ENCODE measurements at places on chromosomes 6 and 20.

DNA sequence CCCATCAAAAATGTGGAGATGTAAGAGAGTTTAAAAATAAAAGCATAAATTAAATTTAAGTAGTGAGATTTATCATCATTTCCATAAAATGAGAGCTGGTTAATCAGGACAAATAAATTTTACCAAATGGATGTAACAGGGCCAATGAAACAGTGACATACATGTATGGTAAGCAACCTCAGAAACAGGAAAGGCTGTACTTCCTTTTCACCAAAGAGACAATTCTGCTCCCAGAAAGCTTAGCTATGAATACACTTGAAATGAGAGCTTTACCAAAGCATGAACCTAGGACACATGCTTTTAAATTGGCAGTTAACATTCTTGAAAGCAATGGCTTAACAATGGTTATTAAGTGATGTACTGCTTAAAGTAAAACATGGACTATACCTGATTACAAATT is 12.1 kb upstream of the UBE2J1 start:
- no peak for DNase-seq

DNA sequence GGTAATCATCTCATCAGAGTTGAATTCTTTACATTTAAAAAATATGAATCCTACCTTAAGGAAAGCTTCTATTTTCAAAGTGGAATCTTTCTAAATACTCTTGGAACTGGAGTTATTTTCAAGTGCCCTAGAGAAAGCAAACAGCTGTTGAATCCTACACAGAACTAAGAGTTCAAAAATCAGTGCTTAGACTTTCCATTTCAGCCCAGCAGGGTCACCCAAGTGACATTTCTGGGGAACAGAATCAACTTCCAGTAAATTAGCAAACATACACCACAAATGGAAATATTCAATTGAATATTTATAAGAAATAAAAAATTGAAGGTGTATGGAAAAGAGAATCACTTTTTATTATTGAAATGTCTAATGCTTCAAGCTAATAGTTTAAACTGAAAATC is 427.7 kb upstream of the NOX3 start:
- no peak for DNase-seq

- DNase-seq = no peak
Measured at GRCh38 chr6:47179286-47179685, 130.4 kb downstream of the TNFRSF21 start.

- DNase-seq = no peak
Measured at GRCh38 chr6:6701864-6702263, 113.3 kb downstream of the LY86 start.

DNA sequence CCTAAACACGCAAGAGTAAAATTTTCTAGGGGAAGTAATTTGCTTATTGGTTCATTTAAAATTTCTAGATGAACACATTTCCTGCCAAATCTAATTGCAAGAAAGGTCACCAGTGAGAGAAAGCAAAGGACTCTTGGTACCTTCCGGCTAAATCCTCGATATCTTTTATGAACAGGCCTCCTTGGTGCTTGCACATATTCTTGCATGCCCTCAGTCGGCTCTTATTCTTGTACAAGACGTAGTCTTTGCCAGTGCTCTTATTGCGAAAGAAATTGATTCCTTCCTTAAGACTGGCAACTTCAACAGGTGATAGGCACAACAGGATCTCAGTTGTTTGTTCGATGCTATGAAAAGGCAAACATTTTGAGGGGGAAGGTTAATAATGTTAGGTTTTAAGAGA is 141.7 kb upstream of the CARMIL1 start:
- DNase-seq = no peak

DNA sequence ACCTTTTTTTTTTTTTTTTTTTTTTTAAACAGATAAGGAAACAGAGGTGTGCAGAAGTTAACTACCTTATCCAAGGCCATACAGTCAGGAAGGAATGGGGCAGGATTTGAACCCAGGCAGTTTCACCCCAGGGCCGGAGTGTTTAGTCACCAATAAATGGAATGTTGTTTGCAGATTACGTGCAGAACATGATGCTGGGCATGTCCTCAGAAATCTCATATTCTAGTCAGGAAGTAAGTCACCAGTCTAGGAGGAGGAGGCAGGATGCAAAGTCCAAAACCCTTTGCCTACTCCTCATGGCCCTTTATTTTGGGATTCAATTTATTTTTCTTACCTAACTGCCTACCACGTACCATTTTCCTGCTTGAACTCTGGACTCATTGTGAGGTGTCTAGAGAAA is 57.1 kb upstream of the LRRC1 start:
- DNase-seq = no peak

- no peak for DNase-seq
Measured at GRCh38 chr6:90365002-90365401, 68.4 kb upstream of the BACH2 start.

DNA sequence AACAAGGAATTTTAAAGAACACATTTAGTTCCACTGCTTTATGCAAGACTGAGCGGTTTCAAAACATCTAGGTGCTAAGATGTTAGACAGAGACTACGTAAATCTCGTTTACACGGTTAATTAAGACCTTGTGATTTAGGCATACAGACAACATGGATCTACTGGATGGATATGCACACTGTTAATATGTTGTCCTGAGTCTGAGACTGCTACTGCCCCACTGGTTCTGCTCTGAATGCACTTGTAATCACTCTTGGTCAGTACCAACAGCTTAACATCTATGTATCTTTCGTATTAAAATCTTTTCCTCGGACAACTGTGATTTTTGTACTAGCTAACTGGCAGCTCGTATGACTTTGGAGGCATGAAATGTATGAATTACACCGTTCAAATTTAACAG is 3.1 kb downstream of the MAN1A1 start:
- no peak for DNase-seq

GRCh38 chr6:121112356-121112755 is 221.9 kb downstream of the TBC1D32 start:
- no peak for DNase-seq

GRCh38 chr6:117371492-117371891 is 54.2 kb downstream of the ROS1 start:
- DNase-seq = no peak

- no peak for DNase-seq
Measured at GRCh38 chr6:87905101-87905641, 142.5 kb upstream of the SPACA1 start.

DNA sequence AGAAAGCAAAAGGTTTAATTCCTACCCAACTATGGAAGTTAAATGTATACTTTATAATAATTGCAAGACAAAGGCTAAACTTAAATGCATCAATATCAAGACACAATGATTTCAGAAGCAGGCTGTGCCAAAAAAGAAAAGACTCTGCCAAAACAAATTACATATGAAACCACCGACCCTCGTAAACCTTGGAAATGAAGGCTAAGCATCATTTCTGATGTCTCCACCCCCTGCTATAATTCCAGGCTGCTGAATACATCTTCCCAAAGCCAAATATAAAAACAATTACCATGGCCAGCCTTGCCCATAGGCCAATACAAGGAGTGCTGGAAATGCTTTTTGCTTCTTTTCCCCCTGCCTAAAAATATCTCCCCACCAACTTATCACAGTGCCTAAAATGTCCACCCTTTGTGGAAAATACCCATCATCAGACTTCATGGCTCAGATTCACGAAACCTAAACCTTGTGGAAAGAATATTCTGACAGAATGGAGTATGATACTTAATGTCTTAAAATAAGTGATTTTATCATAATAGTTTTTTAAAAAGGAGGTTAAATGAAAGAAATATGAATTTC is 37.4 kb downstream of the RCAN2 start:
- DNase-seq = no peak

- DNase-seq = no peak
Measured at GRCh38 chr6:107870381-107870780, 46.3 kb upstream of the SCML4 start.

DNA sequence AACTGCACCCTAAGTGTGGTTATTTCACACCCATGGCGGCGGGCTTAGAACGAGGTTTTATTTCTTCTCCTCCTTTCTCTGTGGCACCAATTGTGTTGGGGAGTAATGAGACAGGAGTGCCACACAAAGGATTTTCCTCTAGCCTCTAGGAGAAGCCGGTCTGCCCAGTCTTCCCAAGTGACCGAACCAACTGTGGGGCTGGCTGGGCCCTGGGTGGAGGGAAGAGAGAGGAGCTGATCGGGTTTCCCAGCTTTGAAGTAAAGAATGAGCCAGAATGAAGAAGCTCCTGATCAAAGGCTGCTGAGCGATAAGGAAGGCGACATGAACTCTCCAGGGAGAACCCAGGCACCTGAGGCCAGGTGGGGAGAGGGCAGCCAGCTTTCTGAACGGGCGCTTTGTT is 616.0 kb upstream of the BTBD3 start:
- no peak for DNase-seq

DNA sequence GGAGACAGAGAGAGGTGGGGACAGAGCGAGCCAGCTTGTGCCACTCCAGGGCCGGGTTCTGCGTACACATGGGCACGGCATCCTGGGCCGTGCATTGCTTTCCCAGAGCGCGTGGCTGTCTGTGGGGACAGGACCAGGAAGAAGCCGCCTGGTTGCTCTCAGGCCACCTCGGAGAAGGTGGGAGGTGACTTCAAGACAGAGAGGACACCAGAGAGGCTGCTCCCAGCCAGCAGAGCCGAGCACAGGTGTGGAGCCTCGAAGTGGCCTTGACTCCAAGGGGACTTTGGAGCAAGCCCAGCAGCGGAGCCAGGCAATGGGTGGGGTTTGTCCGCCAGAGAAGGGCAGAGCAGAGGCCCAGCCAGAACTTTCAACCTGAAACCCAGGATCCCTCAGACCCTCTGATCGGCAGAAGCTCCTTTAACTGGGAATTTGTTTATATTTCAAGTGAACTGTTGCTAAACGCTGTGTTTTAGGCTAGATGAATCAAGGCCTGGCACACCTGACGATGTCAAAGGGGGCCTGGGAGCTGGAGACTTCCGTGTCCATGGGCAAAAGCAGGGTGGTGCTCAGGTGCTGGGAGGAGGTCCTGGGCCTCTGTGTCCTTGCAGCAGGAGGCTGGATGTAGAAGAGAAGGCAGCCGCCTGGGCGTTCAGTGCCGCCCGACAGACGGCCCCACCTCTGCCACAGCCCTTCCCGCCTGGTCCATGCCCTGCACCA is 262.1 kb downstream of the DLL1 start:
- no peak for DNase-seq

Measured in CD4-positive, alpha-beta T cell (primary cell).